ENCODE measurements at places on chromosomes 6 and 20. TPM values are rescaled to one million over a fixed set of nuclear protein-coding genes. Genes with fewer than 3 reads are reported as not detected.

DNA sequence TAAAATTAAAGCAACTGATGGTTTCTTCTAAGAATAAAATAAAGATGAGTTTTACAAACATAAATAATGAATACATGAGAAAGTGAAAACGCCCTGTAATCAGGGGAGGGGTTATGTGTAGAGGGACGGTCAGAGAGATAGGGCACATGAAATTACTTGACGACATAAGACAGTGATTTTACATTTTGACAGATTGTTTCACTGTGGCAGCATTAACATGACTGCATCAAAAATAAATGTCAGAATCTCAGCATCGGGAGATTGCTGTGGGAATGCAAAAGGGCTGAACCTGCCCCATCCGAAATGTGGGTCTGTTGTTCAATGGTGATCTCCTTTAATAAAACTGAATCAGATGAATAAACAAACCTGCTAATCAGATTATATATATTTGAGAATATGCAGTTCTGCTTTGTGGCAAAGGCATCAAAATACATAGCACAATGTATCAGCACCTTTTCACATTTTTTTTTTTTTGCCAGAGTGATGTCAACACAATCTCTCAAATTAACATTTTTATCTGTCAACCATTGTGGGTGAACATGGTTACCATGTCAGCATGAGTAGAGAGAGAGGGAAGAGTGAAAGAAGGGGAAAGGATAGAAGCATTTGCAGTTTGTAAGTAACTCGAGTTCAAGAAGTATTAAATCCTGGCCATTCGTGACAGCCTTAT is 177.1 kb upstream of the MAN1A1 start:
- no peak for DNase-seq

DNA sequence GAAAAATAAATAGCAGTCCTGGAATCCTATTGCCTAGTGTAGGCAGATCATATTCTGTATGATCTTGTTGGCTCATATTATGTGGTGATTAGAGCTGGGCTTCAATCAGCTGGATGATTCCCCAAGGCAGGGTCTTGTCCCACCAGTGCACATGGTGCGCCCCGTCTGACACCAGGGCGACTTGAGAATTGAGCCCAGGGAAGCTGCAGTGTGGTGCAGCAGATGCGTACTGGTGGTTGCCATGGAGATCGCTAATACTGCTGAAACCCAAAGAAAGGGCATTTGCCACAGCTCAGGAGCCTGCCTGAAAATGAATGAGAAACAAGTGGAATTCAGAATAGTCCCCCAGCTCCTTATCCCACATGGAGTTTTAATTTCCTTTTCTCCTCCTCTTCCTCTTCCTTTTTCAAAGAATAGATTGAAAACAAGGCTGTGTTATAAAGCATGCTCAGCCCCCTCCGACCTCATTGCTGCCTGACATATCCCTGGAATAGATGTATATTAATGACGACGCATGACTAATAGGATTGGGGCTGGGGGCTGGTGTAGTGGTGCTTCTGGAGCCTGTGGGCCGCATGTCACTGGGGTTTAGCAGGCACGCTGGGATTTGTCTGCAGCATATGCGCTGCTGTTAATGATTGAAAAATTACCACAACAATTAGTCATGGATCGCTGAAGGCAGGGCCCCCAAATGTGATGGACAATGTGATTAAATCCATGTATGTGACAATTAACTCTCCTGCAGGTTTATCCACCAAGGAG is 210.5 kb downstream of the FARS2 start:
- no peak for DNase-seq

DNA sequence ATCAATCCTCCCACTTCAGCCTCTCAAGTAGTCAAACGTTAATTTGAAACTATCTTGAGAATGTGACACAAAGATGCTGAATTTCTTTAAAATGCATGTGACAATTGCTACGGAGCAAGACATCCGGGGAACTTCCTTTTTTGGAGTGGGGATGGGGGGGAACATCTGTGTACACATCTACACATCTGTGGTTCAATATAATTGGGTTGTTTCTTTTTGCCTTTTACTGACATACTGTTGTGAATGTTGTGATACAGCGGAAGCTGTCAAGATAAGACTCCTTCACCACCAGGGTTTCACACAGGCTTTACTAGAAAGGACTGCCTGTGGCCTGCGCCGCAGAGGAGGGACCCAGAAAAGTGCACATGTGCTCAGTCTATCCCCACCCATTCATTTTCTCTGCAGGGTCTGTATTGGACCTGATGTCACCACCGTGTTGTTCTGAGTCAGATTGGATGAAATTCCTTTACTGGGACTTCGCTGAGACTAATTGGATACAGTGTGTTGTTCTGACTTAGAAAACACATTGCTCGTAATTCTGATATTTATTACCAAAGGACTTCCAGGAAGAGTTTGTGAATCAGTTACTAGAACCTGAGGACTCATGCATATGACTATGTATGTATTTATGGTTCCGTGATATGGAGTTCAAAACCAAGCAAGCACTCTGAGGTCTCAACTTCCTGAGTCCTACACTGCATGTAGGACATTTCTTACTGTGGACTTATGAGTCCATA is 98.7 kb upstream of the SGK1 start:
- no peak for DNase-seq

GABBR1 gene
- total RNA-seq: 16.4 TPM

MCHR2 gene
- not detected for total RNA-seq

POPDC3 gene
- total RNA-seq: 39.3 TPM

- no peak for DNase-seq
These were observed 328.7 kb downstream of the LAMA2 start for GRCh38 chr6:129211626-129212025.

DNA sequence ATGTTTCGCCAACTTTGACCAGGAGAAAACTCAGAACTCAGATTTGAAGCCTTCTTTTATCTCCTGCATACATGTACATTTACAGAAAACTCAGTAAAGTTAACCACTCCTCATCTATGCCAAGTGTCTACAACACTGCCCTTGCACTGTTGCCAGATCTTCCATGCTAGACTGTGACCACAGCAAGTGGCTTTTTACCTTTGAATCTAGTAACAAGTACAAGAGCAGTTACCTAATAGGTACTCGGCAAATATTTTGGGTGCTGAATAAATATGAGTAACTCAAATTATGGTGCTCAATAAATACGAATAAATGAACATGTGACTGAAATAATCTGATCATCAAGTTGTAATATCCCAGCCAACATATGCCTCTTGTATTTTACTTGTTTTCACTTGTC is 184.9 kb downstream of the EYA4 start:
- no peak for DNase-seq

KHDC1 gene
- total RNA-seq: 4.8 TPM

SPTLC3 gene
- total RNA-seq: 4.2 TPM

CCN6 gene
- total RNA-seq: not detected

Measured in right atrium auricular region (tissue), 2 donors.